ENCODE measurements at places on chromosomes 5 and 9.

DNA sequence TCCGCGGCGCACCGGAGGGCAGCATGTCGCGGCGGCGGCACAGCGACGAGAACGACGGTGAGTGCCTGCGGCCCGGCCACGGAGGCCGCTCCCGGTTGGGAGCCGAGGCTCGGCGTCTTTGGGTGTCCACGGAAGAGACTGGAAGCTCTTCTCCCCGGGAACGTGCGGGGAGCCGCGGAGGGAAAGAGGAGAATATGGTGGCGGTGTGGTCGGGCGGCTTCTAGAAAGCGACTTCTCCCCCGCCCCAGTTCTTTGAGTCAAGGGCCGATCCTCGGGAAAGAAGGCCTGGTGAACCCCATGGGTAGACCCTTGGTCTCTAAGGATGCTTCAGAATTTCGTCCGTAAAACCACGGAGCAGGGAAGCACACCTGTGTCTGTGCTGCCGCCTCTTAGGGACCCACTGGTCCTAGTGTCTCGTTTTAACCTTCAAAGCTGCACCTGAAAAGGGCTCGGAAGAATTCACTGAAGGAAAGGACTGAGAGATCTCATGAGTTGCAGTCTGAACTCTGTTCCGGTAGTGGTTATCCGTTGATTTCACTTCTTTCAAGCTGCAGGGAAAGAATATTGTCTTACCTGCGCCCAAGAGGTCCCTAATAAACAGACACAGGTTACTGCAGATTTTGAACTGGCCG is 354 bp downstream of the NCBP1 start:
- no peak for DNase-seq

- peak; percentile 41 for DNase-seq
Measured at GRCh38 chr5:127031147-127031862, 947 bp upstream of the MARCHF3 start.

- DNase-seq, result no peak
Measured at GRCh38 chr5:73390972-73391371, 57.6 kb downstream of the FOXD1 start.

- DNase-seq, result no peak
Measured at GRCh38 chr5:33659526-33660169, 218.9 kb downstream of the TARS1 start.

- DNase-seq, result no peak
Measured at GRCh38 chr5:42745426-42745825, 11.2 kb upstream of the CCDC152 start.

GRCh38 chr9:97979788-97980478 is 3.2 kb upstream of the ANP32B start:
- no peak for DNase-seq

DNA sequence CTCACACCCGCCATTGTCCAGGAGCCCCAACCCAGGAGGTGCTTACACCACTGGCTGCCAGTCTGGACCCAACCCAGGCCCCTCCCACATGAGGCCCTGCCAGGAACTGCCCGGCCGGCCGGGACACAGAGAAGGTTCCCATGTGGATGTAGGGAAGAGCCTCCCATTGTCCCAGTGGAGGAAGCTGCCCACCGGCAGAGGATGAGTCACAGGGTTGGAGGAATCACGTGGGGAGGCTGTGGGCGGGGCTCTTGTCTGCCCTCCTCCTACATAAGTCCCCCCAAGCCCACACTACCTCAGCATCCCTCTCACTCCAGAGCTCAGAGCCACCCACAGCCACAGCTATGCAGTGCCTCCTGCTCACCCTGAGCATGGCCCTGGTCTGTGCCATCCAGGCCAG is 26.1 kb downstream of the PAEP start:
- no peak for DNase-seq

DNA sequence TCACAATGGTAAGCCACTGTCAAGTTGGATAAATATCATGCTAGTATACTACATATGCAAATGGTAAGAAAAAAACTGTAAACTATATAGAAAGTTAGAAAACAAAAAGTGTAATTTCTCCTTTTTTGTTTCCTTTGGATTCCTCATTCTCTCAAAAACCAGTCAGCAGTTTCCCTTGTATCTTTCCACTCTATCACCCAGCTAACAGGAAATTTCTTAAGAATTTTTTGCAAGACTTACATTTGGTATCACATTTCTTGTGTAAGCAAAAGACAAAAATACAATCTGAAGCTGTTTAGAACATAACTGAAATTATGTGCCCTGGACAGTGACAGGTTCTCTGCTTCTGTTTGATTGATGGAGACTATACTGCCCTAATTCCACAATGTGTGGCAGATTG is 25.2 kb upstream of the MSH3 start:
- DNase-seq, result no peak

DNA sequence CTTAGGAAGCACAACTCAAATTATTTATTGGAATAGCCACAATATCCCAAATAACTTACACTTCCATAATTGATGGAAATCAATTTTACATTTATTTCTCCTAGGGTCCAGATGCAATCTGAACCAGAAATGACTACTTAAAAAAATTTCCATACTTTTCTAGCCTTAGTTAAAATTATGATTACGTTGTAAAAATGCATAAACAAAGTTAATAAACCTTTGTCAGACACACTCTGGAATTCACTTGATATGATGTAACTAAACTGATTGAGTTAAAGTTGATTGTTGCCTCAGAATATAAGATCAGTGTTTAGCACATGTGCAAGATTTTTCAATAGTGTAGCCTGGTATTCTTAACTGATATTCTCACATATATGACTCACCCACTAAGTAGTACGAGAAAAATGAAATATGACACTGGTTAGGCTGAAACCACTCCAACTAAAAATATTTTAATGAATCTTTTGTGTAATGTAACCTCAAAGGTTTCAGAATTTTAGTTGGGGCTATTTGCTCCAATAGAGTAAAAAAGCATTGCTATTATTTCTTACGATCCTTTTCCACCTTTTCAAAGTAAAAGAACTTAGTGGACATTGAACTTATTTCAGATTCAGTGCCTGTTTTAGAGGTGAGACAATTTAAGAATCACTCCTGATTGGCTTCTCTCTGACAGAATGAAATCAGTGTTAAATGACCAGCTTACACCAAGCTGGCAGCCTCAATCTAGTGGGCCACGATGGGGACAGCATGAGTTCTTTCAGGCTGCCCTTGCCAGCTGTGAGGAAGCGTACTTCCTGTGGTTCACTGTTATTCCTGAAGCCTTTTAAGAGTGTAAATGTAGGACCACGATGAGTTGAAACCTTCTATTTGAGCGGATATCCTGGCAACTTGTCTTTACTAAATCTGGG is 277.2 kb upstream of the CDH9 start:
- no peak for DNase-seq

GRCh38 chr5:14552017-14552416 is 29.6 kb upstream of the OTULINL start:
- DNase-seq, result no peak

DNA sequence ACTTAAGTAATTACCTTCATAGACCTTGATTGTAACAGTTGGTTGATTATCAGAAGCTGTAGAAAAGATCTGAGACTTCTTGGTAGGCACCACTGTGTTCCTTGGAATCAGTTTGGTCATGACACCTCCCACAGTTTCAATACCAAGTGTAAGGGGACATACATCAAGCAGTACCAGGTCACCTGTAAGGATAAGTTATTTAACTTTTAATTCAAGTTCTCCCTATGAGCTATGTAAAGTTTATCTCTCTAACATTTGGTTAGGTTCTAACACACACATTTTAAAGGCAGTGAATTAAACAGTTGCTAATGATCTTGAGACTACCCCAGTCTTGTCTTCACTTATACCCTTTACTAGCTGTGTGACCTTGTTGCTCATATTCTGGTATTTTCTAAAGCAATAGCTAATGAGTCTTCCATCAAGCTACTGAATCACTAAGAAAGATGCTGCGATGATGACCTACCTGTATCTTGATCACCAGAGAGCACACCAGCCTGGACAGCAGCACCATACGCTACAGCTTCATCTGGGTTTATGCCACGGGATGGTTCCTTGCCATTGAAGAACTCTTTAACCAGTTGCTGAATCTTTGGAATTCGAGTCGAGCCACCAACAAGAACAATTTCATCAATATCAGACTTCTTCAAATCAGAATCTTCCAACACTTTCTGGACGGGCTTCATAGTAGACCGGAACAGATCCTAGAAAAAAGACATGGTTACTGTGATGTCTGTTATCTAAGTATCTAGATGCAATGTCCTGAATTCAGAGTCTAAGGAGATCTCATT is 2.8 kb downstream of the HSPA5 start:
- DNase-seq, result no peak

- no peak for DNase-seq
Measured at GRCh38 chr9:131492070-131492469, 10.6 kb upstream of the POMT1 start.

- DNase-seq, result no peak
Measured at GRCh38 chr5:153429761-153430380, 60.6 kb upstream of the GRIA1 start.
